ENCODE measurements at places on chromosomes 4 and X. TPM values are rescaled to one million over a fixed set of nuclear protein-coding genes. Genes with fewer than 3 reads are reported as not detected.

The SSX1 gene
- not detected for total RNA-seq

The ASB12 gene
- total RNA-seq = not detected

The PFKFB1 gene
- total RNA-seq = 0.62 TPM

The SYTL5 gene
- 0.27 TPM for total RNA-seq

The TMEM192 gene
- total RNA-seq = 13.2 TPM

The RNF150 gene
- 16.4 TPM for total RNA-seq

The LDB2 gene
- 5.8 TPM for total RNA-seq

The UBA6 gene
- 49.0 TPM for total RNA-seq

The FAM47A gene
- total RNA-seq = 0.13 TPM

The STK32B gene
- total RNA-seq = 1.8 TPM

GRCh38 chr4:38610966-38611431, 53.0 kb upstream of the KLF3 start:
- ATAC-seq = peak; percentile 45

DNA sequence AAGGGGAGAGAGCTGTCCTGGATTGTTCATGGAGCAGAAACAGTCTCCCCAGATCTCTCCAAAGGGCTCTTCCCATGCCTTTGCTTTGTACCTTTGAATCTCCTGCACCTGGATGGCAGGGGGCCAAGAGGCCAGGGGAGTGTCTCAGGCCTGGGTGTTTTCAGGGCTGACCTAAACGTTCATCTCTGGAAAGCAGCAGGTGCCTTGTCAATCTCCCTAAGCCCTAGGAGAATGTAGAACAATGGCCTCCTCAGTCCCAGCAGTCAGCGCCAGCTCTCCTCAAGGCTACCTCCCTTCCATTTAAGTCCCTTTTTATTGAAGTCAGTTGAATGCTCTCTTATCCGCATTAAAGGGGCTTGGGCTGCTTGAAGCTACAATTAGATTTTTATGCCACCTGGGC, 31.2 kb upstream of the NSUN7 start:
- ATAC-seq = peak; percentile 15

GRCh38 chr4:90403781-90404180, 276.6 kb downstream of the CCSER1 start:
- ATAC-seq = no peak

DNA sequence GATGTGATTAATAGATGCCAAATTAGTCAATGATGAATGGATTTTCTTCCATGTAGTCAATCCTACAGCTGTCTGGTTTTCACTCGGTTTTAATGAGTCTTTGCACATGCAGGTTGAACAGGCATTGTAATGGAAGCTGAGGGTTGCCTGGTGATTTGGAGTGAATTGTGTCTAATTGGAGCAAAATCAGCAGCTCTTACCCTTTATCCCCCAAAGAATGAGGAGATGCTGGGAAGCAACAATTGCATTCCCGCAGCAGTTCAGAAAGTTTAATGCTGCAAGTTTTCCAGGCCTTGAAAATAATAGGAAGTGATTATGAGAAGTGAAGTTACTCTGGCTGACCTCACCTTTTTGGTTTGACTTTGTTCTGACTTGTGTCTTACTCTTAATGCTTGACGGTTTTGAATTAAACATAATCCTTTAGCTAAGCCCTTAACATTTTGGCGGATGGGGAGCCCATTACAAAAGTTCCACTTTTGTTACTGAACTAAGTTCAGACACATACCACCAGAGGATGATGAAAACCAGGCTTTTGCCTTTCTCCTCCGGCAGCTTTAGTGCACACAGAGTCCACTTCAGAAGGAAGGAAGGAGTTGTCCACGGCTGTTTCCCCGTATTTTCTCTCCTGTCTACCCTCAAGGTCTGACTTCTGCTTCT, 78.8 kb upstream of the TBC1D9 start:
- ATAC-seq = no peak

- no peak for ATAC-seq
Observed at GRCh38 chr4:6957994-6958393, 48.4 kb downstream of the TBC1D14 start.

DNA sequence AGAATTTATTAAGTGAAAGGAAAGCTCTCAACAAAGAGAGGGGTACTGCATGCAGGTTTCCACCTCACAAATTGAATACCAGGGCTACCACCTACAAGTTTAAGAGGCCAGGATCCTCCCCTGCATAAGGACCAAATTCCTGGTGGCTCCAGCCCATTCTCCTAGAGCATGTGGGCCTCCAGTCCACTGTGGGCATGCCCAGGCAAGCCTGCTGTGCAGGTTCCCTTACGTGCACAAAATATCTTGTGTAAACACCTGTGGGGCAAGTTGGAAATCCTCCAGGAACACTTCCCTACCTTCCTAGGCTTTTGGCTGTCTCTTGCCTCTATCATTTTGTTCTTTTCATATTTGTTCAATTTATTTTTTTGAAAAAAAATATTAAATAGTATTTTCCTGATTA, 724.3 kb downstream of the ARAP2 start:
- no peak for ATAC-seq

- ATAC-seq = no peak
Observed at GRCh38 chr4:174709526-174709925, 119.5 kb downstream of the GLRA3 start.

DNA sequence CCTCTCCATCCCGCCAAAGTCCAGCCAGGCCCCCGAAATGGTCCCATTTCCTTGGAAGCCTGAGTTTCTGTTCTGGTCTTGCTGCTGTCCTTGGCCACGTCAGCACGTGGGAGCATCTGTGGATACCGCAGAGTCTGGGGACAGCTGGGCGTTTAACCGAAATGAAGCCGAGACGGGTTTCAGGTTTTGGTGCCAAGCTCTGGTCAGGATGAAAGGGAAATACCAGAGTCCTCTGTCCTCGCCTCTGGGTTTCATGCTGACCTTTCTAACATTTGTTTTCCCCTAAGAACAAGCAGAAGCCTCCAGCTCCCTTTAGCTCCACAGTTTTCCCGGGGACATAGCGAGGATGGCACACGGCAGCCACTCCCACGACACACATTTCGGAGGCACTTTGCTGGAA, 19.7 kb downstream of the SHOX start:
- no peak for ATAC-seq

GRCh38 chrX:130216320-130216719, 44.6 kb downstream of the RAB33A start:
- ATAC-seq = no peak

DNA sequence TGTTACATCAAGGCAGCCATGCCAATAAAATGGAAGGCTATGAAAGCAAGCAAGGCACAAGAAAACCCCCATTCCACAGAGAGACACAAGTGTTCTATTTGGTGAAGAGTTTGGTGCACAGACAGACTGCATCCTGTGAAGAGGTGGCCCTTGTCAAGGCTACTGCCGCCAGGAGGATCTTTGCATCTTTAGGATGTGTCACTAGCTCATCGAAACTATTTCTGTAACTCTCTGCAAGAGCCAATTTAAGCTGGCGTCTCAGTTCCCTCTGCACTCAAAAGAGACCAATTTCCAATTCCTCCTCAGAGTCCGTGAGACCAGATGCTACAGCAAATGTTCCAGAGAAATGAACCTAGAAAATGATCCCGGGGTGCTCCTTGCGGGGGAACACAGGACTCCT, 91.0 kb downstream of the PHKA2 start:
- no peak for ATAC-seq

- ATAC-seq = no peak
Observed at GRCh38 chr4:13289391-13289790, 194.7 kb downstream of the RAB28 start.

- ATAC-seq = no peak
Observed at GRCh38 chr4:37728064-37728463, 41.9 kb upstream of the RELL1 start.

DNA sequence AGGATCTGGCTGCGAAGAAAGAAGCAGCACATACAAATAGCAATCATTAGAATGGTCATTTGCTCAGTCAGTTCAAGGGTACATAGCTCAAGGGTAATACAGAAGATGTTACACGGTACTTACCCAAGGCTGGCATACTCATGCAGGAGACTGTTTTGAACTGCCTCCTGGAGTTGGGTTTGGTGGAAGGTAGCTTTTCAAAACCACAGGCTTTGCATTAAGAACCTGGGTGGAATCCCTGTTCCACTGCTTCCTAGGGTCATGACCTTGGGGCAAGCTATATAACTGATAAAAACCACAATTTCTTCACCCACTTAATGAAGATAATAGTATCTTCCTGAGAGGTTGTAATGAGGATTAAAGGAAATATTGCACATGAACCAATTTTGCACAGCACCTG, 36.5 kb downstream of the TBC1D9 start:
- no peak for ATAC-seq

DNA sequence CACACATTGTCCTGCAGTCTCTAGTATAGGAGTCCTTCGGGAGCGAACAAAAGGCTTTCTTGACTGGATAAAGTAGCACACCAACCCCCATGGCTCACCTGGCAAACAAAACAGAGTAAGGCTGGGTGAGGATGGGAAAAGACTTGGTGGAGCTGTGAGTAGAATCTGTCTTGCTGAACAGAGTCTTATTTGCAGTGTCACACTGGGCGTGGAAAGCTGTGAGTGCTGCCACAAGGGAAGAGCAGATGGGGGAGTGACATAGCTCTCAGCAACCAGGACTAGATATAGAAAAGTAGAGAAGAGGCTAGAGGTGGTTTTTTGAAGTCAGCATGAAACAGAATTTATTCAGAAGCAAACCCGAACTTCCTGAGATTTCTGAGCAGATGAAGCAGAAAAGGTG, 137.2 kb upstream of the ESX1 start:
- no peak for ATAC-seq

DNA sequence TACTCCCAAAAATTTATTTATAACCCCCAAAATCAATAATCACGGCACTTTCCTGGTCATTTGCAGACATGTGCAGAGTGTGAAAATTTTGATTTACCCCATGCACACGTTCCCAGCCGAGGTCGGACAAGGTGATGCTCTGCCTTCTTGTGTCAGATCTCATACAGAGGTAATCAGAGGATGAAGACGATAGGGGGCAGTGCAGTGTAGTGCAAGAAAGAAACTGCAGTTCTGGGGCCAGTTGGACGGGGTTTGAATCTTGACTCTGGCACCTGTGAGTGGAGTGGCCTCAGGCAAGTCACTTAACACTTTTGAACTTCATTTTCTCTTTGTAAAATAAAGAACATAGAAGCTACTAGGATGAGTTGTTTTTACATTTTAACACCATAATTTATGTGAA, 88.4 kb downstream of the FRMPD3 start:
- ATAC-seq = no peak

DNA sequence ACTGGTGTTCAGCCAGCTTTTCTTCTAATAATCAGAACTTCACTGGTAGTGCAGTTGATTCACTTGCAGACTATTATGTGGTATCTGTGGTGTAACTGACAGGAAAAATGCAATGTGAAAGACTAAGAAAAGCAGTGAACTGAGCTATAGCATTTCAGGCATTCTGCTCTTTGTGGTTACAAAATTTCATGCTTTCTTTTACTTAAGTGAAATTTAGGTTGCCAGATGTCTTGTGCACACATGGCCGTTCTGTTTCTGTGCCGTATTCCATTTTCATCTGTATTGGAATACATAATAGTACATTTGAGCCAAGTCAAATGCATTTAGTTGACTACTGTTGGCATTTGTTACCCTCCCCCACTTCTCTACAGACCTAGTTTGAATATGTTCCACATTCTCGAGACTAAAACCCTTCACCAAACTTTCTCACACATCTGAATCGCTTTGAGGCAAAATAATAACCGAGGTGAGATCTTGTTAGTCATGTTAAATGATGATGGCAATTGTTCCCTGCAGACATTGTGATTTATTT, 8.2 kb downstream of the RTL3 start:
- no peak for ATAC-seq
